Activated CD4-positive, alpha-beta T cell treated with anti-CD3 and anti-CD28 coated beads, Interleukin-2, amount 10 ng/mL, durations not matched to agents 7 days and 5 days (primary cell): ENCODE measurements at places on chromosomes 1 and 21.

DNA sequence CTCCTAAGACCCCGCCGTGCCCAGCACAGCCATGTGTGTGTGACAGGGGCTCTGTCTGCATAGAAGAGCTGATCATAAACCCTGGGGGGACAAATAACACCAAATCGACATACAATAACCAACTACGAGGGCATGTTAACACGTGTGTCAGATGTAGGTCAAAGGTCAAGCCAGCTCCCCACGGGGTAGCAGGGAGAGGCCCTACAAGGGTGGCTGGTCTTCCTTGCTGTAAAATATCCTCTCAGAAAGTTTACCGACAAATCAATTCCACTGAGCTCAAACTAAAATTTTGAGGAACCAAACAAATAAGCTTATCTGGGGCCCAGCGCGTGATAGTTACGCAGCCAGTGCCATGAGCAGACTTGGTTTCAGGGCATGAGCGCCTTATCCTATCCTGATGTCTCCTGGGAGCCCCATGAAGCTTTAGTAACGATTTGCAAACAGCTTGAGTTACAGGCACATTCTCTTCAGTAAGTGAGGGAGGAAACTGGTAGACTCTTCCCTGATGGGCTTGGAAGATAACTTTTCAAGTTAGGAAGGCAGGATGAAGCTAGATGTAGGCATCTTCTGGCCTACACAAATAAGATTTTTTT lies 2.7 kb upstream of the TMPRSS3 start:
- no peaks in the 10 kb centered on the region for H3K27me3 ChIP-seq
- H3K36me3 ChIP-seq, result peaks cover 21% of the 10 kb centered on the region
- peak overlapping the region; percentile 33 for H3K27ac ChIP-seq

GRCh38 chr1:2079396-2080085 lies 29.3 kb downstream of the PRKCZ start:
- H3K4me1 ChIP-seq, result no peaks in the 10 kb centered on the region
- H3K36me3 ChIP-seq, result peaks cover 10% of the 10 kb centered on the region
- no peak for DNase-seq
- H3K27me3 ChIP-seq, result no peaks in the 10 kb centered on the region
- H3K4me3 ChIP-seq, result no peak overlapping the region
- H3K27ac ChIP-seq, result no peak overlapping the region

DNA sequence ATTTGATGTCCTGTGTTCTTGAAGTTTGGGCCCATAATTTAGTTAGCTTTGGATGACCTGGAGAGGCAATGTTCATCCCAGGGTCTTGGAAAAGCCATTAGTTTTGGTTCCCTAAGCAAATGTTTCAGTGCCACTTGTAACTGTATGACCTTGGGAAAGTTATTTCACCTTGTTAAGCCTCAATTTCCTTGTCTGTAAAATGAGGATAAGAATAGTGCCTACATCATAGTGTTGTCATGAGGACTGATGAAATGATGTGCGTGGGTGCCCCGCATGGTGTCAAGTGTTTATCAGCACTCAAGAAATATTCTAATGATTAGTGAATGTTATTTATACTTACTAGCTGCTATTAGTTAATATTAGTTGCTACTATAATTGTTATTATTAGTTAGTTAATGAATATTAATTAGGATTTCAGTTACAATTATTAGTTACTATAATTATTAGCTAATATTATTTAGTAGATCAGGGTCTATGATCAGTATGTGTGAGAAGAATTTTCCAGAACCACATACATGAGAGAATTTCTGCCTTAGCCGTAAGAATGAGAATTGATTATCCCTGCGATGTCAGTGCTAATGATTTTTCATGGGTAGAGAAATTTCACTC lies 1.9 kb downstream of the SH3BGR start:
- H3K4me3 ChIP-seq, result no peak overlapping the region
- H3K36me3 ChIP-seq, result no peaks in the 10 kb centered on the region
- no peaks in the 10 kb centered on the region for H3K4me1 ChIP-seq
- H3K27ac ChIP-seq, result no peak overlapping the region
- peaks cover 6% of the 10 kb centered on the region for H3K27me3 ChIP-seq
- no peak for DNase-seq

DNA sequence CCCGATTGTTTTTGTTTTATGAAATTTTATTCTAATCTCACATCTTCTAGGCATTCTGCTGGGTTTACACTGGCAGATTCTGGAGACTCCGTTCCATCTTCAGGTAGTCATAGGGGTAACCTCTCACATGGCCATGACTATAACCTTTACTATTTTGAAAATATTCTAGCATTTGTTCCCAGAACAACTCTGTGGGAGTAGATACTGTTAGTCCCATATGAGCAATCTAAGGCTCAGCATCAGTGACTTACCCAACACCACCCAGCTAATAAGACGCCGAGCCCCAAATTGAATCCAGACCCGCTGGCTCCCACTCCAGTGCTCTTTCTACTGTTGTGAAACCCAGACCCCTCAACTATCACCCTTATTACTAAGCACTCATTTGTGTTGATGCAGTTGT lies 9.8 kb downstream of the ADAMTS4 start:
- DNase-seq, result no peak
- peaks cover 3% of the 10 kb centered on the region for H3K36me3 ChIP-seq
- no peaks in the 10 kb centered on the region for H3K27me3 ChIP-seq
- no peak overlapping the region for H3K27ac ChIP-seq
- no peak overlapping the region for H3K4me3 ChIP-seq

DNA sequence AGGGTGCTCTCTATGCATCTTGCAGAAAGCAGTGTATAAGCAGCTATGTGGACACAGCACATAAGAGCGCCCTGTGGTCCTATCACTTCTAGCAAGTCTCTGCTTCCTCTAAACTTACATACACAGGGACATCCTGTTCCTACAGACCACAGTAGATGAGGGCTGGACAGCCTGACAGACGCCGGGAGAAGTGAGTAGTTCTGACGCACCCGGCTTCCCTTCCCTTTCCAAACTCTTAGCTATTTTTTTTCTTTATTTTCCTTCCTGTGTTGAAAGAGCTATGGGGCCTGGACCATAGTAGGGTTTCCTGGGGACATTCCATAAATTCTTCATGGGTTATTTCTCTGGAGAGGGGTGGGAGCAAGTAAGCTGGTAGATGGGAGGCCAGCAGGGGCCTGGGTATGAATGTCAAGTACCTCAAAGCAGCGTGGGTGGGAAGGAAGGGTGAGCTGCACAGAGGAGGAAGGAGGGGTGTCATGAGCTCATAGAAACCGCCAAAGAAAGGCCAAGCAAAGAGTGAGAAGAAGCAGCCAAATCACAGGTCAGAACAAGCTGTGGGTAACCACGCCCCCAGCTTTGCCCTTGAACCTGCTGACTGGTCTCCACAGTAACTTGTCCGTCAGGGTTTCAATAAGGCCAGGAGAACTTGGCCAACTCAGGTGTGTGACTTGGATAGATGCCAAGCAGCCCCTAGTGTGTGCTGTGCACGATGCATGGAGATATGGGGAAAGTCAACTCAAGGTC lies 36.6 kb downstream of the PLXNA2 start:
- no peak overlapping the region for H3K27ac ChIP-seq
- no peak overlapping the region for H3K4me3 ChIP-seq
- H3K36me3 ChIP-seq, result no peaks in the 10 kb centered on the region
- no peaks in the 10 kb centered on the region for H3K4me1 ChIP-seq
- H3K27me3 ChIP-seq, result peaks cover 5% of the 10 kb centered on the region
- DNase-seq, result no peak

- H3K4me1 ChIP-seq, result peaks cover 17% of the 10 kb centered on the region
- H3K4me3 ChIP-seq, result no peak overlapping the region
- peaks cover 32% of the 10 kb centered on the region for H3K27me3 ChIP-seq
- DNase-seq, result no peak
- H3K27ac ChIP-seq, result no peak overlapping the region
Measured at GRCh38 chr1:232333419-232333767, 296.5 kb downstream of the SIPA1L2 start.

- no peak overlapping the region for H3K27ac ChIP-seq
- H3K4me1 ChIP-seq, result no peaks in the 10 kb centered on the region
- no peak overlapping the region for H3K4me3 ChIP-seq
- H3K27me3 ChIP-seq, result no peaks in the 10 kb centered on the region
- H3K36me3 ChIP-seq, result no peaks in the 10 kb centered on the region
- DNase-seq, result no peak
Measured at GRCh38 chr1:238474263-238474662, 583.5 kb upstream of the ZP4 start.

- H3K4me3 ChIP-seq, result no peak overlapping the region
- no peak overlapping the region for H3K27ac ChIP-seq
- no peaks in the 10 kb centered on the region for H3K27me3 ChIP-seq
- DNase-seq, result no peak
- no peaks in the 10 kb centered on the region for H3K36me3 ChIP-seq
- H3K4me1 ChIP-seq, result no peaks in the 10 kb centered on the region
Measured at GRCh38 chr21:40615505-40616376, 231.2 kb downstream of the DSCAM start.

- no peaks in the 10 kb centered on the region for H3K27me3 ChIP-seq
- no peak overlapping the region for H3K27ac ChIP-seq
- peaks cover 15% of the 10 kb centered on the region for H3K36me3 ChIP-seq
- H3K4me1 ChIP-seq, result no peaks in the 10 kb centered on the region
- no peak overlapping the region for H3K4me3 ChIP-seq
Measured at GRCh38 chr1:233144434-233144833, 151.1 kb downstream of the PCNX2 start.

DNA sequence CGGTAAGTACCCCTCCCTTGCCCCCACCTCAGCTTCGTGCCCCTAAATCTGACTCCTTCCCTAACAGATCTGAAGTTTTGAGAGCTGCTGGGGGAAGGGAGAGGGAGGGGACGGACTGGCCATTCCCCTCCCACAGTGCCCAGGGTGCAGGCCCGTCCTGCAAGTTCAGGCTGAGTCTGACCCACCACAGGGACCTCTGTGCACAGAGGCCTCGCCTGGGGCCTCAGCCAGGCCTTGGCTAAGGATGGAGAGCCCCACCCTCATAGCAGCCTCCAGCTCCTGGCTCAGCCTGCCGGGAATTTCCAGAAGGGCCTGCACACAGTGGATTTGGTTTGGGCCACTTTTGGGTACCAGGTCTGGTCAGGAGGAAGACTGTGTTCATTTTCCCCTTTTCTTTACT lies 31.2 kb upstream of the TNFRSF1B start:
- peaks cover 6% of the 10 kb centered on the region for H3K36me3 ChIP-seq
- no peak overlapping the region for H3K4me3 ChIP-seq
- no peaks in the 10 kb centered on the region for H3K27me3 ChIP-seq
- no peak for DNase-seq
- no peak overlapping the region for H3K27ac ChIP-seq

DNA sequence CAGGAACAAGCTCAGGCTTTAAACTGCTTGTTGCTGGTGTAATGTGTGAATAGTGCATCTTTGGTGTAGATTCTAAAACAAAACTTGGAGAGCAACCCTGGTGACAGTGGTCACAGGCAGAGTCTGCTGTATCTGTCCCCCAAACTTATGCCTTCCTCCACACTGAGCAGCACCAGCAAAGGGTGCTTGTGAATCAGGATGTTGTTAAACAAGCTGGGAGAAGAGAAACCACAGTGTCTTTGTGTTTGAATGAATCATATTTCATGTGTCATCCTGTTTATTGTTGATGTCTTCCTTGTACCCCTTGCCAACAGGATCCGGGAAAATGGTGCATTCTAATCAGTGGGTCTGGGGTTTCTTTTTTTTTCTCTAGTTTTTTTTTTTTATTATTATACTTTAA lies 91.9 kb upstream of the COG2 start:
- H3K4me3 ChIP-seq, result no peak overlapping the region
- H3K4me1 ChIP-seq, result peaks cover 11% of the 10 kb centered on the region
- peaks cover 11% of the 10 kb centered on the region for H3K27me3 ChIP-seq

DNA sequence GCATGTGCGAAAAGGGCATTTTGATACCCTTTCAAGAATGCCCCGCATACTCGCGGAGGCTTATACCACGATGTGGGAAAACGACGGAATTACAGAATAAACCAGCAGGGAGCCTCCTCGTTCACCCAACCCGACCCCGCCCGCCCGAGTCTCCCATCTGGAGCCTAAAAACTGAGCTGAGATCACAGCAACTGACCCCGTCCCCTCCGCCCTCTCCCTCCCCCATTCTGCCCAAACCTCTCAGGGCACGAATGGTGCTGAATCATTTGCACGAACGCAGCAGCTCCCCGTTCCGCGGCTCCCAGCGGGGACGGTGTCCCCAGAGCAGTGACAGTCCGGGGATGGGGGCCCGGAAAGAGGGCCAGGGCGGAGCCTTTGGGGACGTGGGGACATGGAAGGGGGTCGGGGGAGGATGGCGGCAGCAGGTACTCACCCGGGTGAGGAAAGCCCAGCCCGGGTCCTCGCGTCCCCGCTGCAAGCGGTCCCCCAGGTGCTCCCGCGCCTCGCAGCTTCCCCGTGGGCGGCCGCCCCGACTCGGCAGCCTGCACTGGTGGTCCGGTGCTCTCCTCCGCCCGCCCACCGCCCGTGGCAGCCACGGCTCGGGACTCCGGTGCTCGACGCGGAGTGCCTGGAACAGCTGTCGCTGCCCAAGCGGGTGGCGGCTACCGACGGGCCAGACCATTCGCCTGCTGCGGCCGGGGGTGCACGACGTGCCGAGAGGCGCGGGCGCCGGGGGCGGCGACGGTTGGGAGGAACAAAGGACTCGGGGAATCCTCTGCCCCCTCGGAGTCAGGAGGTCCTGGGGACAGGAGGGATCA lies at the start of gene TTLL7:
Gene TTLL7, minus strand, starts transcription at position 635 of the 818 bp plus-strand sequence. CDS start 46,921 bp downstream, outside the sequence.
- H3K27me3 ChIP-seq, result peaks cover 73% of the 10 kb centered on the region
- no peaks in the 10 kb centered on the region for H3K36me3 ChIP-seq
- H3K4me3 ChIP-seq, result peak within 1 kb of the TSS; percentile 80
- DNase-seq, result peak; percentile 63

GRCh38 chr1:48036710-48037355 lies 39.6 kb upstream of the TRABD2B start:
- H3K27ac ChIP-seq, result no peak overlapping the region
- no peak overlapping the region for H3K4me3 ChIP-seq
- H3K4me1 ChIP-seq, result no peaks in the 10 kb centered on the region
- DNase-seq, result no peak

- peaks cover 5% of the 10 kb centered on the region for H3K36me3 ChIP-seq
- H3K27ac ChIP-seq, result no peak overlapping the region
- H3K4me3 ChIP-seq, result no peak overlapping the region
Measured at GRCh38 chr1:206847946-206848345, 17.5 kb upstream of the IL20 start.

- H3K27me3 ChIP-seq, result peaks cover 15% of the 10 kb centered on the region
- no peaks in the 10 kb centered on the region for H3K4me1 ChIP-seq
- H3K27ac ChIP-seq, result no peak overlapping the region
- no peak for DNase-seq
- H3K4me3 ChIP-seq, result no peak overlapping the region
Measured at GRCh38 chr21:38095220-38095619, 161.6 kb upstream of the KCNJ15 start.

DNA sequence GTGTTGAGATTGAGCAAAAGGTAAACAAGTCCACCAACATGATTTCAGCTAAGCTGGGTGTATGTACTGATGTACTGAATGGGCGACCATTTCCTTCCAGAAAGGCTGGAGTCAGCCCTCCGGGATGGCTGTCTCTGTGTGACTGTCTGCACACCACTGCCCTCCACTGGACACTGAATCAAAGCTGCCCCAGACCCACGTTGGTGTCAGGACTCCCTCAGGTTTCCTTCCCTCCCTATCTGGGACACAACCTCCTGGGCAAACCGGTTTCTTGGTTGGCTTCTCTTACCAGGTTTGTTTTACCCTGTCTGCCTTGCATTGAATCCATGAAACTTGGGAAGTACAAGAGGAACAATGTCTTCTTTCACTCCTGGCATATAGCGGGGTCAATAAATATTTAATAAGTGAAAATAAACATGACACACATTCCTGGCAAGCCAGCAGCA lies 5.3 kb upstream of the SRP9 start:
- H3K4me1 ChIP-seq, result no peaks in the 10 kb centered on the region
- H3K27me3 ChIP-seq, result no peaks in the 10 kb centered on the region
- peak; percentile 28 for DNase-seq

- no peak overlapping the region for H3K4me3 ChIP-seq
- no peak for DNase-seq
- H3K27ac ChIP-seq, result no peak overlapping the region
- H3K36me3 ChIP-seq, result peaks cover 2% of the 10 kb centered on the region
- no peaks in the 10 kb centered on the region for H3K4me1 ChIP-seq
Measured at GRCh38 chr21:46118316-46119143, 20.6 kb downstream of the COL6A2 start.
